ENCODE measurements at places on chromosomes 1 and 21.

- DNase-seq = peak; percentile 42
Observed at GRCh38 chr1:228101614-228101993, 1.5 kb downstream of the C1orf35 start.

- DNase-seq = no peak
Observed at GRCh38 chr21:43906585-43907370, 41.8 kb downstream of the AGPAT3 start.

- DNase-seq = no peak
Observed at GRCh38 chr1:3029991-3030662, 8.9 kb downstream of the ACTRT2 start.

DNA sequence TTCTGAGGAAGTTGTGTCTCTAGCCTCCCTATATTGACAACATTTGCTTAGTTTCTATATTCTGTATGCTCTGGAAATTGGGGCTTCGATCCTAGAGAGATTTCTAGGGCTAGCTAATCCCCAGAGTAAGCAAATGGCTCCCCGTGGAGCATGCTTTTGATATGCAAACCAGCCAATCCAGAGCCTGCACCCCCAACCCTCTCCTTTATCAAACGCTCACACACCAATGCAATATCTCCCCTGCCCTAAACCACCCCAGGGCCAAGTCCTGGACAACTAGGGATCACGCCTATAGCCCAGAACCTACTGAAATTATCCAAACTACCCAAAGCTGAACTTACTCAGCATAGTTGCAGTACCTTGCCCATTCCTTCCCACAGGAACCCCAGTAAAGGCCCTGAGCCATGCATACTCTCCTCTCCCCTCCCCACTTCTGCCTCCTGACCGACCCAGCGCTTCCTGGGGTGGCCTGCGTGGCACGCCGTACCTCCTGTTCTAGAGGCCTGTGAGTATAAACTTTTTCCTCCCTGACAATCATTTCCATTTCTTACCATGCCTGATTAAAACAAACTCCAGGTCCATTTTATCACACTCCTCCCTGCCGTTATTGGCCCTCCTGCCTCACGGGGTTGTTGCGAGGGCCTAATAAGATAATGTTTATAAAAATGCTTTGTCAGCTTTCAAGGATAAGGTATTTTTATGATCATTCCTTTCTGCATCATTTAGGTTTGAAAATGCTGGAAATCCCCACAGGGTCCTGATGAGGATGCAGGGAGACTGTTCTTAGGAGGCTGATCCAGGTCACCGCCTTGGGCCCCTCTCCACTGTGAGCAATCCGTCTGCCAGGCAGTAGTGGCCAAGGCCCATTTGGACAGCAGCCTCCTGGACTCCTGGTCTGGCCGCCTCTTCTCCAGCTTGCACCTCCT, 102.7 kb downstream of the TENT5C start:
- no peak for DNase-seq

DNA sequence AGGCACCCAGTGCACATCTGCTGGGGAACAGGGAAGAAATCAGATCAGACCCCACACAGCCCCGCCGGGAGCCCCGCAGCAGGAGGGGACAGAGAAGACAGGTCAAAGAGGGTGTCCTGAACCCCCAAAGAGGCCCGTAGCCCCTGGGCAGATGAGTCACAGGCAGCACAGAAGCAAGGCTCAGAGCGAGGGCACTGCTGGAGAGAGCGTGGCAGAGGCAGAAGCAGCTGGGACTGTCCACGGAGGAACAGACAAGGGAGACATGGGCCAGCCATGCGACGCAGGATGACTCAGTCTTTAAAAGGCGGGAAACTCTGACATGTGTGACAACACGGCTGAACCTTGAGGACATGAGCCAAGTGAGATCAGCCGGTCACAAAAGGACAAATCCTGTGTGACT, 14.5 kb upstream of the PRDM16 start:
- no peak for DNase-seq

DNA sequence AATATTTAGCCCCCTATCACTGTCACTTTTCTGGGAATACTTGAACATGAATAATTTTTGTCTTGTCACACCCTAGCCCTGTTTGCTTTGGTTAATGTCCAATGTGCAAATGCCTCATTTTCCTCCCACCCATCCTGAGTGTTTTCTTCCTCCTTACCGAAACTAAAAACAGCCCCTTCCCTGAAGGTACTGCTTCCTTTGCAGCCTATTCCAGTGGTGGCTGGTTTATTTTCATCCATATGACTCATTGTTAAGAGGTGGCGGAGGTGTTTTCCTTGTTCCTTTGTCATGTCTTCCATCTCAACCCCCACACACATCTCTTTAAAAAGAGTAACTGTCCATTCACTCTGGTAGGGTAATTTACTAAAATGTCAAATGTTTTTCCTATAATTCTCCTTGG, 40.4 kb downstream of the CD55 start:
- DNase-seq = no peak

Data from CD4-positive, alpha-beta T cell treated with Interleukin-12 subunit alpha and Interleukin-12 subunit beta, for 1 hour (primary cell).